ENCODE measurements at places on chromosomes 3 and 15. TPM values are rescaled to one million over a fixed set of nuclear protein-coding genes. Genes with fewer than 3 reads are reported as not detected.

DNA sequence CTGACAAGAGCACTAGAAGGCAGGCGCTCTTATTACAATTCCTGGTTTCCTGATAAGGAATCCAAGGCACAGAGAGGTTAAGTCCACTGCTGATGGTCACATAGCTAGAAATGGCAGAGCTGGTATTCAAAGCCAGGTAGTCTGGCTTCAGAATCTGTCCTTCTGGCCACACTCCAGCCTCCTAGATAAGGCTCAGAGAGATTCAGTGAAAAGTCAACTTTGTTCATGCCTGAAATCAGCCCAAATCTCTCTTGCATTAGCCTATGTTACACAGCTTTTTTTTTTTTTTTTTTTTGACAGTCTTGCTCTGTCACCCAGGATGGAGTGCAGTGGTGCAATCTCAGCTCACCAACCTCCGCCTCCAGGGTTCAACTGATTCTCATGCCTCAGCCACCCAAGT lies 21.1 kb upstream of the CMTM8 start:
- no peak for DNase-seq

The SORD gene
- total RNA-seq: 15.0 TPM

The SPTSSB gene
- total RNA-seq: not detected

DNA sequence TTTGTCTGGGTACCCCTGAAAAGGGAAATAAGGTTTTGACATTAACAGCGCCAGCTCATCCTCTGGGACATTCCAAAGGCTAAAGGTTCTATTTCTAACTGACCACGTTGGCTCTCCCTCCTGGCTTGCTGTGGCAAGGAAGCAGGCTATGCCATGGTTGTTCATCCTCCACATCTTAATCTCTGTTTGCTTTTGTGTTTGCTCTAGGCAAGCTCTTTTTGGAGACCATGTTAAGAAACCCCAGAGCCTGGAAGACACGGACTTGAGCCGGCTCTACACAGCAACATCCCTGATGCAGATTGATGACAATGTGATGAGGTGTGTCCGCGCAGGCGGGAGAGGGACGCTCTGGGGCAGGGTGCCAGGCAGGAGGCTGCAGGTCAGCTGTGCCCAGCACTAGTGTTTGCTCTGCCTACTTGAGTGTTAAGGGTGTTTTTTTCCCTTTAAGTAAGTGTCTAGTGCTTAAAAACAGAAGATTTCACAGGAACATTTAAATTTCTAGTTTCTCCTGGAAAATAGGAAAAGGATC lies 33.3 kb downstream of the RLBP1 start:
- no peak for DNase-seq

GRCh38 chr15:85649372-85649771 lies 145.4 kb downstream of the KLHL25 start:
- no peak for DNase-seq
